ENCODE measurements at places on chromosomes 13 and 19. TPM values are rescaled to one million over a fixed set of nuclear protein-coding genes. Genes with fewer than 3 reads are reported as not detected.

DNA sequence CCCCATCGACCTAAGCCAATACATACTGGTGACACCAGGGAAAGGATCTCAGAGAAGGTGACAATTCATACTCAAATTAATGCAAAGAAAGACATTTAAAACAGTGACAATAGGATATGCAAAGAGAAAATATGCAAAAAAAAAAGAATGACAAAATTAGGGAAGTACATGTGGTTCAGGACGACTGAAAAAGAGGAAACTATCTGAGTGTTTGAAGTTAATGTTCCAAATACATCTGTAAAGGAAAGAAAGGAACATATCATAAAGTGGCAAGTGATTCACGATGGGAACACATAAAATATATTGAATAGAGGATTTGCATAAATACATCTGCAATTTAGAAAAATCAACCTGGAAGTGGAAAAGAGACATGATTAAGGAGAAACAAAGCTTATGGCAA, 441.4 kb downstream of the SLITRK5 start:
- DNase-seq, result no peak

DNA sequence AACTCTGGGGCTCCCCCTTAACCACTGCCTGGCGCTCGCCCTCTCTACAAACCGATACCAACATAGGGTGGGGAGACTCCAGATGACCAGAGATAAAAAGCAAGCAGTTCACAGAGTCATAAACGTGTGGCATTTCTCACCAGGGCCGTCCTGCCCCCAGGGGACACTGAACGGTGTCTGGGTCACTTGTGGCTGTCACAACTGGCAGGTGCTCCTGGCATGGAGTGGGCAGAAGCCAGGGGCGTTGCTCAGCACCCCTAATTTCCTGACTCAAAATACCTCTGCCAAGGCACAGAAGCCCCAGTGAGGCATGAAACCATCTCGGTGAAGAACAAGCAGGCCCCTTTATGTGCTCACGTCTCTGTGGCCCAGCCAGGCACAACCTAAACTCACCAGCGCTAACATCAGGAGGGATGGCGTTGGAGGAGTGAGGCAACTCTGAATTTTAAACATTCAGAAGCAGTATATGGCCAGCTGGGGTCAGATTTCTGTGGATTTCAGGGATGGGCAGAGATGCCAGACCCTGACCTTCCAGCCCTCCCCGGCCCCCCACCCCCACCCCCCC, 1.8 kb downstream of the PIP5K1C start:
- no peak for DNase-seq

RFPL4AL1 gene
- not detected for total RNA-seq

DNA sequence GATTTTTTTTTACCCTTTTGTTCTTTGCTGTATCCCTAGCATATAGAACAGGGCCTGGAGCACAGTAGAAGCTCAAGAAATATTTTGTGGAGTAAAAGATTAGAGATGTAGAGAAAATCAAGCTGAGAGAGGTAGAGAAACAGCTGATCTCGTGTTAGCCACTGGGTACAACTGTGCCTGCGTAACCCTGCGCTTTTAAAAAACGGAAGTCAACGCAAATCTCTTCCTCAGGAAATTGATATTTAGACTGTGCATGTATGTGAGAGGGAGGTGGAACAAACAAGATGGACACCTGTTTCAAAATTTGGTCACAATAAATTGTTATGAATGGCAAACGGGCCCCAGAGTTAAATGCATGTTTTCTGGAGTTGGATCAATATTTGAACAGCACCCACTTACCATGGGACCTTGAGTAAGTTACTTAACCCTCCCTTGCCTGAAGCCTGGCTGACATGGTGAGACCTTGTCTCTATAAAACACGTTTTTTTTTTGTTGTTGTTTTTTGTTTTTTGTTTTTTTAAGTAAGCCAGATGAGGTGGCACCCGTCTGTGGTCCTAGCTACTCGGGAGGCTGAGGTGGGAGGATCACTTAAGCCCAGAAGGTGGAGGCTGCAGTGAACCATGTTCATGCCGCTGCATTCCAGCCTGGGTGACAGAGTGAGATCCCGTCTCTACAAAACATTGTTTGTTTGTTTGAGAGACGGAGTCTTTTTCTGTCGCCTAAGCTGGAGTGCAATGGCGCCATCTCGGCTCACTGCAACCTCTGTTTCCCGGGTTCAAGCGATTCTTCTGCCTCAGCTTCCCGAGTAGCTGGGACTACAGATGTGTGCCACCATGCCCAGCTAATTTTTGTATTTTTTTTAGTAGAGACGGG, 3.3 kb upstream of the EPOR start:
- no peak for DNase-seq

DNA sequence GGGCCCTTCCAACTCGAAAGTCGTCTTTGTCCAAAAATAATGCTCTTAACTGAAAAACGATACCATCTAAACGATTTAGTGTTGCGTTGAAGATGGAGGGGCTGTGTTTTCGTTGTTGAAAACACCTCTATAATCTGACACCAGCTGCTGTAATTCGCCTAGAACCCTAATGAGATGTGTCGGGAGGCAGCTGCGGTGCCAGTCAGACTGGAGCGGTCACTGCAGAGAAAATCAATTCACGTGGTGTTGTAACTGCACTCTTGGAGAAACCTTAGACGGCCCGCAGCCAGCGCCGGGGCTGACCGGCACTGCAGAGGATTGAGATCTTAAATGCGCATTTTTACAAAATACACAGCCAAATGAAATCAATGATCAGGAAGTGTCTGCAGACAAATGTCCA, 339.1 kb downstream of the ZNF536 start:
- DNase-seq, result no peak

NLRP7 gene
- not detected for total RNA-seq

DNA sequence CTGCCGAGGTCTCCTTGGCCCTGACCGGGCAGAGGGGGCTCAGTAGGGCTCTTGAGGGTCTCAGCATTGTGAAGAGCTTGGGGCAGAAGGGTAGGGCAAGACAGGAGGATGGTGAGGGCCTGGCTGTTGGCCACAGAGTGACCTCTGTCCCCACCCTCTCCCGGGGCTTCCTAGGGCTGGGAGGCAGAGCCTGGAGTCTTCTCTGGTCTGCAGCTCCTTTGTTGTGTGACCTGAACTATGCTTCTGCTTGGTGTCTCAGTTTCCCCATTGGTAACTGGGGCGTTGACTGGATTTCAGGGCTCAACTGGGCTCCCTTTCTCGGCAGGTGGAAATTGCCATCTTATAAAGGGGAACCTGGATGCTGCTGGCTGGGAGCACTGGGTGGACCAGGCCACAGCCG, 30.1 kb upstream of the PEPD start:
- DNase-seq, result no peak

Measured in endothelial cell of umbilical vein (primary cell).